ENCODE measurements at places on chromosomes 3 and 15.

DNA sequence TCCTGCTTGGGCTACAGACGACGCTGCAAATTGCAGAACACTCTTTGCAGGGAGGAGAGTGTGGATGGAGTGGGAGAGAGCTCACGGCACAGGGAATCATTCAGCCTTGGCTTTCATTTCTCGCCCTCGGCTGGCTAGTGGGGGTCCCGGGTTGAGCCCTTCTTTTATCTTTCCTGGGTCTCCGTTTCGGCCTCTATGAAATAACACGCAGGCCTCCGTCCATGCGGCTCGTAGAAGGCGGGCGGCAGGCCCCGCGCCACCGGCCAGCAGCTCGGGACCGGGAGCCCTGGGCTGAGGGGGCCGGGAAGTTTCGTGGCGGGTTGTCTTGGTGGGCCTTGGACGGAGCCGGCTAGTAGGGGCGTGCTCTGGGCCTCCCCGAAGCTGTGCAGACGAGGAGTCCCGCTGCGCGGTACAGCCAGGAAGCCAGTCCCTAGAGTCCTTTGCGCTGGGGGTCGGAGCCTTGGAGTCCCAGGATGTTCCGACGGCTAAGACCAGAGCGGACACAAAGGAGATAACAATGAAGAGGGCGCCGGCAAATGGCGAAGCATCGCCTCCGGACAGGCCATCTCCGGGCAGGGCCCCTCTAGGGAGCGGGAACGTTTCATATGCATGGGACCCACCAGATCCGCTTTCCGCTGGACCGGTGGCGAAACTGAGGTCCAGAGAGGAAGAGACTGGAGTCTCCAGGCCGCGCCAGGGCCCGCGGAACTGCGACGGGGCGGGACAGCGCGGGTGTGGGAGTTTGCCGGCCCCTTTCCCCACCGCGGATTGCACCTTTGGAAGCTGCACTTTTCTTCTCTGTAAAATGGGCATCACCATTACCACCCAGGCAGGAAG lies 4.3 kb downstream of the RNU6-1 start:
- no peak for DNase-seq

- DNase-seq = no peak
Measured at GRCh38 chr3:156551261-156551660, 3.7 kb downstream of the SSR3 start.

- peak; percentile 41 for DNase-seq
Measured at GRCh38 chr3:38662544-38662943, 13.1 kb upstream of the SCN5A start.

DNA sequence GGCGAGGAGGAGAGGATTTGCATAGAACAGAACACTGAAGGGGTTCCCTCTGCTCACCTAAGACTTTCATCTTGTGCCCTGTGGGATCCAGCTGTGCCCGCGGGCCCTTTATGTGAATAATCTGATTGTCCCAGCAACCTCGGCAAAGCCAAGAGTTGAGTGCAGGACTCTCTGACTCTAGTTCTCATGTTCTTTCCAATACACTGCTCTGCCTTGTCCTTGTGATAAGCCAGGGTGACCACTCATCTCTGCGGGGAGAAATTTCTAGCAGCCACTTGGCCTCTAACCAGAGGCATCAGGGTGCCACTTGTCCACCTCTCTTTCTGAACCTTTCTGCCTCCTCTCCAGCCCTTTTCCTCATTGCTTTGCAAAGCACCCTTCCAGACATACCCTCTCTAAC lies 31.8 kb downstream of the AQP9 start:
- DNase-seq = no peak

DNA sequence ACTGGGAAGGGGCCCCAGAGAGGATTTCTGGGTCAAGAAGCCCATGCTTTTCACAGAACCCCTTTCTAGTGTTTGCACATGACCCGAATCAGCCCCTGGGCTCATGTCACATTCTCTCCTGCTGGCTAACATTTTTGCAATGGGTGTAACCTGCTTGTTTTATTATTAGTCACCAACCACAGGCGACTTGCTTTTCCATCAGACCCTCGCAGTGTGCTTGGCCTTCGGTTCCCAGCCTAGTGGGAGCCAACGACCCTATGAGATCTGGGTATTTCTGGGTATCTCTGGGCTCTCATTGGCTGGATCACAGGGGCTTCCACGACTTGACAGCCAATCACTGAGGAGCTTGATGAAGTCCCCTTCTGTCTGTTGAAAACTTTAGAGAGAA lies 11.0 kb upstream of the FBLN2 start:
- DNase-seq = no peak

DNA sequence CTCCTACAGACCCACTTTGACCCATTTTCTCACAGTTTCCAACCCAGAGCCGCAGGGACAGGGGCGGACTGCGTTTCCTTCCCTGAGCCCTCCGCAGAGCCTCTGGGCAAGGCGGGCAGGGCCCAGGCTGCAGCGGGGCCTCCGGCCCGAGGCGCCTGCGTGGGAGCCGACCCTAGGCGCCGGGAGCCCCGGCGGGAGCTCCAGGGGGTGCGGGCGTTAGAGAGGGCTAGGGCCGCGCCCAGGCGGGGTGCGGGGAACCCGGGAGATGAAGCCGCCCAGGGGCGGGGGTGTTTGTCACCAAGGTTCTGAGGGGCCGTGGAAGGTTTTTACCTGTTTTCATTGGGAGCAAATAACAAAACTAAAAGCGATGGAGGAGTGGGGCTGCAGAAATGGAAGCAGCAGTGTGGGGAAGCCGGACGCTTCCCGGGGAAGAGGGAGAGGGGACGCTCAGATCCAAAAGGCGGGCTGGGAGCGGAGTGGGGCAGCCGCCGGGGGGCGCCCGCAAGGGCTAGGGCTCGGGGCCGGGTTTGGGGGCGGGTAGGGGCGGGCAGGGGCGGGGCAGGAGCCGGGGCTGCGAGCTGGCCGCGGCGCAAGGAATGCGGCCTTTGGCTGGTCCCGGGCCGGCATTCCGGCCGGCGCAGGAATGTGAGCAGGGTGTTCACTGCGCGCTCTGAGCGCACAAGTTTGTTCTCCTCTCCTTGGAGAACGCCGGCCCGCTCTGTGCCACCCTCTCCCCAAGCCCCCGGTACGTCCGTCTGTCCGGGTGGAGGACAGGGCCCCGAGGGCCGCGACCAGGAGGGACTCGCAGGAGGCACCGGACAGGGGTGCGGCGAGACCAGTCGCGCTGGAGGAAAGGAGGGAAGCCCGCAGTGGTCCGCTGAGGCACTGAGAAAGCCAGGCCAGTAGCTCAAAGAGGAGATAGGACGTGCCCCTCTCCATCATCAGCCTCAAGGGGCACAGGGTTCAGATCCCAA lies 61.1 kb downstream of the AMOTL2 start:
- no peak for DNase-seq

DNA sequence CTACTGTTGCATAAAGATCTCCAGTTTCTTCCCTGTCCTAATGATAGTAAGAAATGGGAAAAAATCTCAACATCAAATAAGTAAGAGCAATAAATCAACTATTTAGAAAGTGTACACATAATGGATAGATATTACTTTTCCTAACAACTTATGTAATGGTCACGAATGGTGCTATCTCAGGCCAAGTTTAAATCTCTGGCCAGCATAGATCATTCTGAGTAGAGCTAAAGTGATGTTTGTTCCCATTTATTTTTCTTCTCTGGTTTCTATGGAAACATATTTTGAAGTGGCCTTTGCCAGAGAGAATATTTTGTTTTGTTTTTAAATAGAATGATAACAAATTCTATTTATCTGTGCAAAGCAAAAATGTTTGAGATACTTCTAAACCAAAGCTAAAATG lies 249.7 kb upstream of the TTC14 start:
- DNase-seq = no peak

DNA sequence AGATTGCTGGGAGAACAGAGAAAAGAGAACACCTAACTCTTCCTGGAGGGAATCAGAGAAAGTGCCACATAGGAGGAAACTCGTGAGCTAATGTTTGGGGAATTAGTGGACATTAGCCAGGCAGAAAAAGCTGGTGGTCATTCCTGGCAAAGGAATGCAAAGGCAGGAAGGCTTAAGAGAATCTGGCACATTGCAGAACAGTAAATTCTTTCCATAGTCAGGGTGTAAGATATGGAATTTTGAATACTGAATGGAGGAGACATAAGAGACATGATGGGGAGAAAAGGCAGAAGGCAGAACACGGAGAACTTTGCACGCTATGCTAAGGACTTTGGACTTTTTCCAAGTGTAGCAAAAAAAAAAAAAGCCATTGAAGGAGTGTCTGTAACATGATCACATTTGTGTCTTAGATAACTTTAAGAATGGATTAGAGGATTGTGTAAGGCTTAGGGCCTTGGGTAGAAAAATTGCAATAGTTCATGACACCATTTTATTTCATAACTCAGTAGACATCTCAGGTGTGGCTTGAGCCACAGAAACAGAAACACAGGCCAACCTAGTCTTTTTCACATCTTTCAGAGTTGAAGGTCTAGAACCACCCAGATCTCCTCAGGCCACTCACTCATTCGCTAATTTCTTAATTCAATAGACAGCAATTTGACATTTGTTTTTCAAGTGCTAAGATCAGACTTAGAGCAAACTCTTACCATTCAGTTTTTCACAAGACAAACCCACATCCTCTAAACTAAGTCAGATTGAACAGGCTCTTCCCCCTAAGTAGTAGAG lies 31.2 kb upstream of the CCDC80 start:
- DNase-seq = no peak

DNA sequence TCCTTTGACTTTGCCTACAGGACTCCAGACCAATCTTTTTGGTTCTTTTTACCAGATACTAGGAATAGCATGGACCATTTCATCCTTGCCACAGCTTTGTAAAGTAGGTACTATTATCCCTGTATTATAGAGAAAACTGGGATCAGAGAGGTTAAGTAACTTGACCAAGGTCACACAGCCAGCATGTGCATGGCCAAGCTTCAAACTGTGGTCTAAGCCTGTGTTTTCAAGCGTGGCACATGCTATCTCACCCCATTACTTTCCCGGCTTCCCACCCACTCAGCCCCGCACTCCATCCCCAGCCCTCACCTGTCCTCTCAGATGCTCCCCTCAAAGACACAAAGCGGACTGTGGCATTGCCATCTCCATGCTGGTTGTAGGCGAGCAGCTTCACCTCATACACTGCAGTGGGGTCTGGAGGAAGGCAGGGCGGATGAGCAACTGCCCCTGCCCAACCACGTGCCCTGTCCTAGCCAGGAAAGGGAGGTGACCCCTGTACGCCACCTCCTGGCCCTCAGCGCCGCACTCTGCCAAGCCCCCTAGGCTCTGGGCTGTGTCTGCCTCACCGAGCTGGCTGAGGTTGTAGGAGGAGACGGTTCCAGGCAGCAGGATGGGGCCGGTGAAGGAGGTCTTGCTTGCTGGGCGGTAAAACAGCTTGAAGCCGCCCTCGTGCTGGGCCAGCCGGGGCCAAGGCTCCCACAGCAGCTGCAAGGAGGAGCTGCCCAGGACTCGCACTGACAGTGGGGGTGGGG lies 25.7 kb downstream of the RNU5B-1 start:
- DNase-seq = no peak

- DNase-seq = peak; percentile 41
Measured at GRCh38 chr3:150410311-150411105, 2.4 kb downstream of the TSC22D2 start.

DNA sequence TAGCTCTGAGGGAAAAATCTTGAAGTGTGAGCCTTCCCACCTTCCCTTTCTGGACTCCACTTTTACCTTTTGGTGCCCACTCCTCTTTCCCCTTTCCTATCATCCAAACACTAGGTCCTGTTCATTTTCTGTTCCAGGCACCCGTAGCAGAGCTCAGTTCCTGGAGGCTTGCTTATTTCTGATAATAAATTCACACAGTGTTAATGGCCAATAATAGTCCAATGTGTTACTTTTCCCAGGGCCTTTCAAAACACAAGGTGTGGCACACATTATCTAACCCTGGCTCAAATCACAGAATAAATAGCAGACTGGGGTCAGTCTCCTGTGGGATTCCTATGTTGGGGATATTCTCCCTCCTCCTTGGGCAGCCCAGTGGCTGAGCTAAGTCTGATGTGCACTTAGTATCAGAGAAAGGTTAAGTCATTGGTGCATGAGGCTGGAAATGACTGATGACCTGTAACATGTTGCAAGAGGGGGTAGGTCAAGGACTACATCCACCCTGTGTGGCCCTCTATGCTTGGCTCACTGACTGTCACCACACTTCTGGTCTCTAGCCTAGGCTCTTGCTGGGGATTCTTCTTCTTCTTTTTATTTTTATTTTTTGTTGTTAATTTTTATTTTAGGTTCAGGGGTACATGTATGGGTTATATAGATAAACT lies 43.7 kb upstream of the ROPN1 start:
- no peak for DNase-seq

- DNase-seq = peak; percentile 17
Measured at GRCh38 chr3:88434001-88434400, 284.2 kb downstream of the C3orf38 start.

- no peak for DNase-seq
Measured at GRCh38 chr3:124333931-124334640, 342.2 kb upstream of the ROPN1 start.

- DNase-seq = no peak
Measured at GRCh38 chr15:88603885-88604284, 17.3 kb upstream of the AEN start.

DNA sequence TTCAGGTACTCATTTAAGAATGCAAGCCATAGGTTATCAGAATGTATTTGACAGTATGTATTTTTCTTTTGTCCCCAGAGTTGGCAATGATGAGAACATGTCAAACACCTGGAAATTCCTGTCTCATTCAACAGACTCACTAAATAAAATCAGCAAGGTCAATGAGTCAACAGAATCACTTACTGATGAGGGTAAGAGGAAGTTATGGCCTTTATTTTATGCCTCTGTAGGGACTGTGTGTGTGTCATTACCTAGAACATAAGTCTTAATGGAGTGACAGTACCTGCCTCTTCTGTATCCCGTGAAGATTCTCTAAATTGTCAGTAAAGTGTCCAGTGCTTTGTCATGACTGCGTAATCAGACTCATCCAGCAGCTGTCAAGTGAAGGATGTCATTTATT lies 77.5 kb downstream of the KLHL25 start:
- DNase-seq = no peak

GRCh38 chr3:64239841-64240240 lies 14.6 kb upstream of the PRICKLE2 start:
- no peak for DNase-seq

DNA sequence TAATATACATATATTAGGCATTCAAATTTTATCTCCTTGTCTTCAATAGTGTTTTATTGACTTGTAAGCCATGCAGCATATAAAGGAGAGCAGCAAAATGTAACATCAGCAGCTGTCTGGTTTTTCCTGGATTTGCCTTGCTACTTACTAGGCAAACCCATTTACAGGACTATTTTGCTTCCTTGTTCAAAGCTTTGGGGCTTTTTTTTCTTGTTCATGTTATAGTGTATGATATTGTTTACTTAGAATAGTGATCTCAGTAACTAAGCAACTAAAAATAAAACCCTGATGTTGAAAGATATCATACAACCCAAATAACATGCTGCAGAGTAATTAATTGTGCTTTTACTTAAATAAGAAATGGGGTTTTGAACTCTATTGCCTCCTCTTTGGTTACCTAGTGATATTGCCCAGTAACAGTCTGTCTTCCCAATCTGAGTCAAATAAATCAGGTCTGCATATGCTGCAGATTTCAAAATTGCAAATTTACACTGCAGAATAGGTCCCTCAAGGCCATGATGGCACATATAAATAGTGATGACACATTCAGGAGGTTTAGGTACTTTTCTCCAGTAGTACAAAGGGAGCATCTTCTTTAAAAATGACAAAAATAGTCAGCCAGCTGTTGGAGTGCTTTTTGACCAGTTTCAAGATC lies 578.1 kb upstream of the NECTIN3 start:
- DNase-seq = peak; percentile 2

- no peak for DNase-seq
Measured at GRCh38 chr15:45326741-45327140, 51.6 kb downstream of the GATM start.

GRCh38 chr3:126208182-126208581 lies 27.8 kb upstream of the ALDH1L1 start:
- DNase-seq = no peak
